ENCODE measurements at places on chromosomes 2 and 18.

- no peak for DNase-seq
Observed at GRCh38 chr2:152005607-152006006, 93.2 kb downstream of the CACNB4 start.

DNA sequence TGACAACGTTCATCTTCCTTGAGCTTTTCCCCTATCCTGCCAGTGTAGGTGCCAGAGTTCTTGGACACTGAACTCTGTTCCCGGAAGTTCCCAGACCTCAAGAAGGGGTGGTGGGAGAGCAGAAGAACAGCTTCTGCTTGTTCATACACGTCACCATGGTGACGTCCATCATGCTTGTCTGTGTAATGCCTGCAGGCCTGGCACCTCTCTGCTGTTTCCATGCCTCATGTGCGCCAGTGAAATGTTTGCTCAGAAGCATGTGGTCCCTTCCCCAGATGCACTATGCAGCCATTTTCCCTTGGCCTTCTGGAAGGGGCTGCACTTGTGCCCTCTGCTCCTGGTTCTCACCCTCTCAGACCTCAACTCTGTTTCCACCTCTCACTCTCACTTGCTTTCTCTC is 210.8 kb upstream of the NABP1 start:
- DNase-seq, result no peak

- DNase-seq, result peak; percentile 14
Observed at GRCh38 chr2:25851740-25852503, 26.4 kb downstream of the ASXL2 start.

DNA sequence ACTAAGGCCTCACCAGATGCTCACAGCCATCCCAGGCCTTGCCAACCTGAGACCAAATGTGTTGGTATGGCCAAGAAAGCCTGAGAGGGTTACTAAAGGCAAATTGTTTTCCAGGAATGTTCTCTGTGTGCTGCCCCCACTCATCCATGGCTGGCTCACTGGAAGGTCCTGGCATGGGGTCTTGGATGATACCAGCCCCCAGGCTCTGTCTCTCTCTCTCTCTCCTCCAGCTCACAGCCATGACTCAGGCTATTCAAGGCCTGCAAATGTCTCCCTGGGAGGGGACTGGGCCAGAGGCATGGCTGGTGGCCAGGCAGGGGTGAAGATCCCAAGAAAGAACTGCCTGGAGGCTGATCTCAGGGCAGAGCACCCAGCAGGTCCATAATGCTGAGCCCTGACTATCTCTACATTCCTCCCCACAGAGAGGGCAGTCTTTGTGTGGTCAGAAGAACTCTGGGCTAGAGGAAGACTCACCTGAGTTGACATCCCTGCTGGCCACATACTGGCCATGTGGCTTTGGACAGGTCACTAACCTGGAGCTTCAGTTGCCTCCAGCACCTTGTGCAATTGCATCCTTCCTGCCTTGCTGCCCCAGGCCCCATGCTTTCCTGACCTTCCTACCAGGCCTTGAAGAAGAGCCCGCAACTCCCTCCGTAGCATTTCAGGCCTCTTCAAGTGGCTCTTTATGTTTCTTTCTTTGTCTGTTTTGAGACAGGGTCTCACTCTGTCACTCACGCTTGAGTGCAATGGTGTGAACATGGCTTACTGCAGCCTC is 150.4 kb downstream of the ZFP36L2 start:
- DNase-seq, result no peak

- DNase-seq, result no peak
Observed at GRCh38 chr2:21270708-21271122, 146.9 kb downstream of the TDRD15 start.

- DNase-seq, result no peak
Observed at GRCh38 chr2:206713746-206714145, 4.5 kb downstream of the DYTN start.

DNA sequence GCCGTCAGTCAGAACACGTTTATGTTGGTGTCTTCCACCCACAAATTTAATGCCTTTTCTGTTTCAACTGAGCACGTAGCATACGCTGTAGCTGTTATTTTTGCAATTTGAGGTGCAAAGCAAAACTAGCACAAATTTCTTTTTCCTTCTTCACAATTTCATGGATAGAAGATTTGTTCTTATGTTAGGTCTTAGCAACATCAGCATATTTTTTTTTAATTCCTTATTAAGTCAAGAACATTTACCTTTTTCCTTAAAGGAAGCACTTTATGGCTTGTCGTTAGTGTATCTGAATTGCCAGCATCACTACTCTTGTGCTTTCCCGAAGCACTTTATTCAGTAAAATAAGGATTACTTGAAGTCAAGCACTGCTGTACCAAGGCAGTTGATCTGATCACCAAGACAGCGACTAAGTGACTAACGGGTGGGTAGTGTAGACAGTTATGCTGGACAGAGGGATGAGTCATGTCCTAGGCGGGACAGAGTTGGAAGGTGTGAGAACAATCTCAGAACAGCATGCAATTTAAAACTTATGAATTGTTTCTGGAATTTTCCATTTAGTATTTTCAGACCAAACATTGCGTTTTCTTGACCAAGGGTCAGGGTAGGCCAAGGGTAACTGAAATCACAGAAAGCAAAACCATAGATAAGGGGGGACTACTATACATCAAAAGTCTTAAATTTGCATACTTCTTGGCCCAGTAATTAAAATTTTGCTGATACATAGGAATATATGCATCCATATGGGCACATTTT is 13.3 kb downstream of the BABAM2 start:
- no peak for DNase-seq

- no peak for DNase-seq
Observed at GRCh38 chr18:27865431-27865830, 311.5 kb downstream of the CDH2 start.

DNA sequence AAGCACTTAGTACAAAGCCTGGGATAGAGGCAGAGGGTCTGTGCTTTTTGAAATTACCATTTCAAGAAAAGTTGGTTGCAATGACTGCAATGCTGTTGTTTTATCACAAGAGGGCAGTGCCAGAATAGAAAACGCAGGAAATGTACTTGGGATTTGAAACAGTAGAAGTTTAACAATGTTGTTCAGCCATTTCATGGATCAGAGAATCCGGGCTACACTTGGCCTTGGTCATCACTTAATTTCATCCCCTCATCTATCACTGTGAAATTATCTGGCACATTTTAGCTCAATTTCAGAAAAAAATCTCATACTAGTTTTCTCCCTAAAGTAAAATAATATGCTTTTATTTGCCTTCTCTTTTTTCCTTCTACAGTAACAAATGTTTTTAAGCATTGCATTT is 70.8 kb downstream of the RAPGEF4 start:
- DNase-seq, result no peak

DNA sequence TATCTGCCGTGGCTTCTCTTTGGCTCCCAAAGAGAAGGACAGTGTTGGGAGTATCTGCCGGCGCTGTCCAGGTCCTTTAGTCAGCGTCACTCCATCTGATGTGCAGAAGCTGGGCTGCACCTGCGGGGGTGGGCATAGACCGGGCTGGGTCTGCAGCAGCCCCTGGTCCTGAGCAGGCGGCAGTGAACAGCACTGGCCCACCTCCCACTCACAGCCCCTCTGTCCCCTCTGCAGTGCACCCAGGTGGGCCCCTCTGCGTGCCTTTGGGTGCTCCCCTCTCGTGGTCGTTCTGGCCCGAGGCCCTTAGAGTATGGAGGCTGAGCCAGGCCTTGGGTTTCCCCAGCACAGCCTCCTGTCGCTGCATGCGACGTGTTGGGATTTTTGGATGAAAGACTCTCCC is 95.7 kb downstream of the USP40 start:
- no peak for DNase-seq

- DNase-seq, result no peak
Observed at GRCh38 chr2:119425620-119426395, 5.8 kb upstream of the TMEM37 start.

DNA sequence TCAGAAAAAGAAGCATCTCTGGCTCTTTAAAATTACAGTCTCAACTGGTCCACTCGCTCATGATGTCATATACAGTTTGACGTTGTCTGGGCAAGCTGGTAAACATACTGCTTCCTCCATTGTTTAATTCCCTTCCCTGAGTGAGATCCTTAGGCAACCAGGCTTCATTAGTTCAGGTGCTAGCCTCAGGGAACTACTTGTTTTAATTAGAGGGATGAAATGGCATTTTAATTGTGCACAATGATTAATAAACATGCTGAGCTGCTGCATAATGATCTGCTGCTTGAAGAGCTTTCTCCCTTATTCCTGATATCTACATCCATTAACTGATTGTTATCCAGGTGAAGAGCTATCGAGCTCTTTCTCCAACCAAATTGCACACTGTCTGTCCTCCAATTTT is 195.6 kb upstream of the ETAA1 start:
- DNase-seq, result no peak

Measured in NCI-H187 (cell line).